ENCODE measurements at places on chromosomes 6 and 20.

- DNase-seq: no peak
Measured at GRCh38 chr6:157640746-157641451, 182.1 kb upstream of the SNX9 start.

GRCh38 chr6:55494411-55494810 lies 84.6 kb downstream of the HMGCLL1 start:
- DNase-seq: no peak

- DNase-seq: no peak
Measured at GRCh38 chr6:121865811-121866210, 430.4 kb downstream of the GJA1 start.

DNA sequence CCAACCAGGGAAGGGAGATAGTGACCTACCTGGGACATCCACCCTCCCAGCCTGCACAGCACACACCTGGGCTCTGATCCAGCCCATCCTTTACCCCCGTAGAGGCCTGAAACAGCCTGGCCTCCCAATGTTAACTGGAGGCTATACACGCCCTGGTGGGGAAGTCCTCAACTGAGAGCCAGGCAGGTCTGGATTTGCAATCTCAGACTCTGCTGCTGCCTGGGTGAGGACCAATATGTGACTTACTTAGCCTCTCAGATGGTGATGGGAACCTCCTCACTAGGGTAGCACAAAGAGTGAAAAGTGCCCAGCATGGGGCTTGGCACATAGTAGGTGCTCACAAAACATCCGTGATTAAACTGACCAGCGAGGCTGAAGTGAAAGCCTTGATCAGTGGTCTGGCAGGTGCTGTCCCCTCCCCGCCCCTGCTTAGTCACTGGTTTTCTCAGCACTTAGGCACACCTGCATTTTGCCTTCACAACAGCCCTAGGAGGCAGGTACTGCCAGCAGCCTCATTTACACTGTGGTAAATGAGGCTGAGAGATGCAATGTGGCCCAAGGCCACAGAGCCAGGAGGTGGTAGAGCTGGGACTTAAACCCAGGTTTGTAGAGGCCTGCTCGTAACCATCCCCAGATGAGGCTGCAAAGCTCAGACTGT lies 12.4 kb downstream of the PEDS1 start:
- no peak for DNase-seq

DNA sequence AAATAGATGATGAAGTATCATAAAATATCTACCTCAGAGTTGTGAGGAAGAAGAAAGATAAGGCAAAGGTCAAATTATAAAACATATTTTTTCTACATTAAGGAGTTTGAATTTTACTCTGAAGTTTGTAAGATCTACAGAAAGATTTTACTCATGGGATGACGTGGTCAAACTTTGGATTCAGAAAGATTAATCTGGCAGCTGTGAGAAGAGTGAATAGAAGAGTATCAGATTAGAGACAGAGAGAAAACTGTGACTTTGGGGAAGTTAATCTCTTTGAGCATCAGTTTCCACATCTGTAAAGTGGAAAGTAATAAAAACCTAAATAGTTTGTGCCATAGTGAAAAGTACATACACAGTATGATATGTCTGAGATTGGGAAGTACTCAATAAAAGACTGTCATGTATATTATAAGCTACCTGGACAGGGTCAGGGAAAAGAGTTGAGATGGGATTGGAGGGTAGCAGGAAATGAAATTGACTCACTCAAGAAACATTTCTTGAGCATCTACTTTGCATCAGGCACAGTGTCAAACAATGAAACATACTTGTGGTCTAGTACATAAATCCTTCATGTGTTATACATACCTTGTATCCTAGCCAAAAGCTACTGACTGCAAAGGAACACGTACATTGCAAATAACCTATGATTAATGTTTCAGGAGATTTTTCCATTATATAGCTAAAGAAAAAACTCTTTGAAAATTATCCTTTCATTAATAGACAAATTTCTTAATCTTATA lies 222.1 kb downstream of the TMEM200A start:
- no peak for DNase-seq

- DNase-seq: no peak
Measured at GRCh38 chr6:146582857-146583256, 15.9 kb upstream of the ADGB start.

- no peak for DNase-seq
Measured at GRCh38 chr6:6890400-6890858, 217.3 kb upstream of the RREB1 start.

GRCh38 chr6:45836984-45837383 lies 178.7 kb downstream of the CLIC5 start:
- DNase-seq: no peak

DNA sequence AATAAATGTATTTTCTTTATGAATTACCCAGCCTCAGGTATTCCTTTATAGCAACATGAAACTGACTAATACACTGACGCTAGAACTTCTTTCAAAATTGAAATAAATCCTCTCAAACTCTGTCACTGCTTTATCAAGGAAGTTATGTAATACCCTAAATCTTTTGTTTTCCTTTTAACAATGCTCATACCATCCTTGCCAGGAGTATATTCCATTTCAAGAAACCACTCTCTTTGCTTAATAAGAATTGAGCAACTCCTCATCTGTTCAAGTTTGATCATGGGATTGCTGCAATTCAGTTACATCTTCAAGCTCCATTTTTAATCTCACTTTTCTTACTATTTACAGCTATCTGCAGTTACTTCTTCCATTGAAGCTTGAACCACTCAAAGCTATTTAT lies 707.6 kb upstream of the MARCKS start:
- DNase-seq: no peak

- DNase-seq: no peak
Measured at GRCh38 chr6:158009935-158010585, 28.4 kb downstream of the SYNJ2 start.

- DNase-seq: no peak
Measured at GRCh38 chr20:36097337-36098151, 57.0 kb upstream of the EPB41L1 start.

DNA sequence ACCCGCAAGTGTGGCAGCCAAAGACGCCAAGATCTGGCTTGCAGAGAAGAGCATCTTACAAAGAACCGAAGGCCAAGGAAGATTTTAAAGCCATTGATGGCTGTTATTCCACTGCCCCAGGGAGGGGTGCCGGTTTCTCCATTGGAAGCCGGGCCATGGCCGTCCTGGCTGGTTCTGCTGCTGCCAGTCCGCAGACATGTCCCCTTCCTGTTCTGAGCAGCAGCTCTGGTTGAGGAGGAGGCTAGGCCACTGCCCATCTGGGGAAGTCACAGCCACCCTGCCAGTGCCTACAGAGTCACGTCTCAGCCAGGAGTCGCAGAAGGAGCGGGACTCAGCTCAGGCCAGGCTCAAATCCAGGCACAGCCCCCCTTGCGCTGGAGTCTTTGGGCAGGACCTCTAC lies 42.6 kb upstream of the MRGBP start:
- DNase-seq: no peak

GRCh38 chr20:59931511-59932312 lies 1.7 kb downstream of the SYCP2 start:
- no peak for DNase-seq

- no peak for DNase-seq
Measured at GRCh38 chr6:82781620-82782204, 283.9 kb downstream of the UBE3D start.

- no peak for DNase-seq
Measured at GRCh38 chr6:87093651-87094050, 1.3 kb downstream of the CGA start.

DNA sequence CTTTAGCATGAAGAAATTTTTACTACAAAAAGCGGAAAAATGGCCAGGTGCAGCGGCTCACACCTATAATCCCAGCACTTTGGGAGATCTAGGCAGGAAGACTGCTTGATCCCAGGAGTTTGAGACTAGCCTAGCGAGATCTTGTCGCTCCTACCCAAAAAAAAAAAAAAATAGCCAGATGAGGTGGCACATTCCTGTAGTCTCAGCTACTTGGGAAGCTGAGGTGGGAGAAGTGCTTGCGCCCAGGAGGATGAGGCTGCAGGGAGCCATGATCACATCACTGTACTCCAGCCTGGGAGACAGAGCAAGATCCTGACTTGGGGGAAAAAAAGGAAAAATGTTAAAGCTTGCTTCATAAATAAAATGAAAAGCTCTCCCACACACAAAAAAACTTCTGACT lies 14.5 kb downstream of the NUDT3 start:
- DNase-seq: no peak

- DNase-seq: peak; percentile 71
Measured at GRCh38 chr6:106149472-106150069, 63.4 kb downstream of the PRDM1 start.

- DNase-seq: no peak
Measured at GRCh38 chr6:15401769-15402250, 155.9 kb downstream of the JARID2 start.

GRCh38 chr6:85628353-85628752 lies 14.3 kb downstream of the SYNCRIP start:
- no peak for DNase-seq

DNA sequence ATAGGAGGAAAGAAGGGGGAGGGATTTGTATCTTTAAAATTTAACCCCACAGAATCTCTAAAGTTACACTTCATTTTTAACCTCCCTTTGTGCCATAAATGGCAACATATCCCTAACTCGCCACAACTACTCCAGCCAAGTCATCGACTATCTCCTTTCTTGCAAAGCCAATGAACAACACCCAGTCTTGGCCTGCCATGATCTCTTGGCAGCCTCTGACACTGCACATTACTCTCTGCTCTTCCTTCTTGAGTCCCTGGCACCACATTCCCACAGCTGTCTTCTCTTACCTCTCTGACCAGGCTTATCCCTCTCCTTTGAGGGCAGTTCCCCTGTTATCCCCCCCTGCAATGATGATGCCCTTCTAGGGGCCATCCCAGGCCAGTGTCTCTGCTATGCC lies 42.5 kb downstream of the MBOAT1 start:
- no peak for DNase-seq

GRCh38 chr6:118632359-118632758 lies 19.0 kb downstream of the CEP85L start:
- no peak for DNase-seq

- no peak for DNase-seq
Measured at GRCh38 chr20:53718142-53719021, 124.7 kb upstream of the ZNF217 start.

DNA sequence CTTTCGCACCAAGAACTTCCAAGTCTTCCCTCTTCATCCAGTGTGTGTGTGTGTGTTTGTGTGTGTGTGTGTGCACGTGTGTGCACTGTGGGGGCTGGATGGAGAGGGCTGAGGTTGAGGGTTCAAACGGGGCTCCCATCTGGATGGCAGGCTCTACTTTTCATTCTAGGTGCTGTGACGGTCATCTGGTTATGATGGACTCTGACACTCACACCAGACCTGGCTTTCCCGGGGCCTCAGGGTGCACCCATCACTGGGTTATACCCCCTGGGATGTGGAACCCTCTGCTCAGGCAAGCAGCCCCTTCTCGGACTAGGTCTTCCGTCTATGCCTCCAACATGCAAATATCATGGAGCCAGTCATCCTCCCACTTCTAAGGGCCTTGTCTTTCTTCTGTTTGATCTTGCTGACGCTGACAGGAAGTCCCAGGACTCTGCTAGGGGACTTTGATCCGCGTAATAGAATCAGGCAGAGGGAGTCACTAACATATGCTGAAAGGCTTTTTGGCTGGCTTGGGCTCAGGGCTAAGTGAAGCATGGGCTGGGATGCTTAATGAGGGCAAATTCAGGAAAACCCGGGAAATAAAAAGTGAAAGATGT lies 313.6 kb downstream of the CDC5L start:
- no peak for DNase-seq

DNA sequence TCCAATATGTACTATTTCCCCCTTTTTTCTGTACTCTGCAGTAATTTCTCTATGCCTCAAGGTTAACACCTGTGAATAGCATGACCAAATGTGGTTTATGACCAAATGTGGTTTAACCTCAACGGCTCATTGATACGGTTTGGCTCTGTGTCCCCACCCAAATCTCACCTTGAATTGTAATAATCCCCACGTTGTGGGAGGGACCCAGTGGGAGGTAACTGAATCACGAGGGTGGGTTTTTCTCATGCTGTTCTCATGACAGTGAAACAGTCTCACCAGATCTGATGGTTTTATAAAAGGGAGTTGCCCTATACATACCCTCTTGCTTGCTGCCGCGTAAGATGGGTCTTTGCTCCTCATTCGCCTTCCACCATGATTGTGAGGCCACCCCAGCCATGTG lies 18.7 kb downstream of the DEK start:
- DNase-seq: no peak

DNA sequence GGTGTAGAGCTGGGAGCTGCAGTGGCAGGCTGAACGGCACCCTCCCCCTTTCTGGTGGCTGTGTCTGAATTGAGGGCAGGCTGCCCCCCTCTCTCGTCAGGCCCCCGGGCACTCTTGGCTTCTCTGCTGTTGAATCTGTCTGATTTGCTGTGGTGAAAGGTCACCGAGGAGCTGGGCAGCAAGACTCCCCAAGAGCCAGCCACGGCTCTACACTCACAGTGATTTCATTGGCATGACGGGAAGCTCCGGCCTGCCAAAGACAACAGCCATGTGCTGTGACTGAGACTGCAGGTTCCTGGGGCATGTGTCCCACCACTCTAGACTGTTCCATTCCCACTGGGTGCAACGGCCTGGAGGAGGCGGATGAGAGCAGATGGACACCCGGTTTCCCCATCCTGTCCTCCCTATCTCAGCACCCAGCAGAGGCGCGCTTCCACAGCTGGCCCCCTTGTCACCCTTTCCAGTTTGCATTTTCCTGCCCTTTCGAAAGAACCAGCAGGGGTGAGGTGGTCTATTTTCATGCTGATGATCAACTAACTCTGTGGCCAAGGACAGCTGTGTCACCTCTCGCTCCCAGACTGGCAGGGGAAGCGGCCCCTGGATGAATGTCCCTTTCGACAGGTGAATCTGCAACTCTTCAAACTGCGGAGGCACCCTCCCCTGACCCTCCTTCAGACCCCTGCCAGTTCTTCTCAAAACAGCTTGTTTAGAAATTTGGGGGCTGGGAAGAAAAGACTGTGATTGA lies 2.2 kb downstream of the APCDD1L start:
- no peak for DNase-seq

DNA sequence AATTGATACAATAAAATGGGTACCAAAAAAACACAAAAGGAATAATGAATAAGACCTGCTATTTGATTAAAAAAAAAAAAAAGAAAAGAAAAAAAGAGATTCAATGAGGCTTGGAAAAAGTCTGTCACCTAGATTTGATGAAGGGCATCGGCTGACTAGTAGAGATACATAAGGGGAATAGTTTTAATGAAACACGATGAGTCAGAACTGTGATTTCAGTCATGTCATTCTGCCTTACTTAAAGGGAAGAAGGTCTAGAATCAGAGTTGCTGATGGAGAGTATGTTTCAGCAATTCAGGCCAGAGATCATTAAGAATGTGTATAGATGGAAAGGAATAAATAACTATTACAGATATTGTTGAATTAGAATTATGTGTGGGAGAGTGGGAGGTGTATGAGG lies 565.9 kb upstream of the RNF217 start:
- no peak for DNase-seq

- no peak for DNase-seq
Measured at GRCh38 chr6:105892577-105893262, 193.4 kb upstream of the PRDM1 start.

GRCh38 chr6:168527451-168528210 lies 86.6 kb downstream of the SMOC2 start:
- DNase-seq: no peak

DNA sequence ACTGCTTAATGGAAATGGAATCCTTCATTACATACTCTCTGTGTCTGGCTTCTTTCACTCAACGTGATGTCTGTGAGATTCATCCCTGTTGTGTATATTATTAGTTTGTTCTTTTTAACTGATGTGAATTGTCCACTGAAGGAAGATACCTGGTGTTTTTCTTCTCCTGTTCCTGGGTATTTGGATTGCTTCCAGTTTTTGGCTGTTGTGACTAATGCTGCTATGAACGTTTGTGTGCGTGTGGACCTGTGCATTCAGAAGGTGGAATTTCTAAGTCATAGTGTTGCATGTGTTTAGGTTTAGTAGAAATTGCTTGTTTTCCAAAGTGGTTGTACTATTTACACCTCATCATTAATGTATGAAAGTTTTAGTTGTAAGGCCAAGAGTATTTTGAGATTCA lies 3.8 kb downstream of the TULP4 start:
- DNase-seq: no peak

Data from CD4-positive, alpha-beta T cell (primary cell).